SW 1271 (cell line): ENCODE measurements at places on chromosomes 13 and 19.

DNA sequence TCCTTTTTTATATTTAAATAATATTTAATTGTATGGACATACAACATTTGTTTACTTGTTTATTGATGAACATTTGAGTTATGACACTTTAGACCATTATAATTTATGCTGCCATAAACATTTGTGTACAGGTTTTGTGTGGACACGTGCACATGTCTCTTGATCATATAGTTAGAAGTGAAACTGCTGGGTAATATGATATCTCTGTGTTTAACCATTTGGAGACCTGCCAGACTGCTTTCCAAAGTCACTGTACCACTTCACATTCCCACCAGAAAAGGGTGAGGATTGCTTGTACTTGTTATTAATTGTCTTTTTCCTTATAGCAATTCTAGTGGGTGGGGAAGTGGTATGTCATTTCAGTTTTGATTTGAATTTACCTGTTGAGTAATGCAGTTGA lies 145.6 kb upstream of the KLHL1 start:
- DNase-seq = no peak

- no peak for DNase-seq
Observed at GRCh38 chr13:64639206-64639605, 2590.9 kb downstream of the PCDH9 start.

DNA sequence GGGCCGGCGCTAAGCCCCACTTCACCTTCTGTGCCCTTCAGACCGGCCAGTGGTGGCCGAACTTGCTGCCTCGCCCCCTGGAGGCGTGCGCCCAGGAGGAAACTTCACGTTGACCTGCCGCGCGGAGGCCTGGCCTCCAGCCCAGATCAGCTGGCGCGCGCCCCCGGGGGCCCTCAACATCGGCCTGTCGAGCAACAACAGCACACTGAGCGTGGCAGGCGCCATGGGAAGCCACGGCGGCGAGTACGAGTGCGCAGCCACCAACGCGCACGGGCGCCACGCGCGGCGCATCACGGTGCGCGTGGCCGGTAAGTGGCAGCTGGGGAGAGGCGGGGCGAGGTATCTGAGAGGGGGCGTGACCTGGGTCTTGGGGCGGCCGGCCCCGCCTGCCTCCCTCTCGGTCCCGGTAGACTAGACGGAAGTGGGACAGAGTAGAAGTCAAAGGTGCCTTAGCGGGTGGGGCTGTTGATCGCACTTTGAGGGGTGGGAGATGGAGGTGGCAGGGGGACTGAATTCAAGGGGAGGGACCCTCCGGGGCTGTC lies 5.6 kb downstream of the ICAM5 start:
- DNase-seq = no peak

DNA sequence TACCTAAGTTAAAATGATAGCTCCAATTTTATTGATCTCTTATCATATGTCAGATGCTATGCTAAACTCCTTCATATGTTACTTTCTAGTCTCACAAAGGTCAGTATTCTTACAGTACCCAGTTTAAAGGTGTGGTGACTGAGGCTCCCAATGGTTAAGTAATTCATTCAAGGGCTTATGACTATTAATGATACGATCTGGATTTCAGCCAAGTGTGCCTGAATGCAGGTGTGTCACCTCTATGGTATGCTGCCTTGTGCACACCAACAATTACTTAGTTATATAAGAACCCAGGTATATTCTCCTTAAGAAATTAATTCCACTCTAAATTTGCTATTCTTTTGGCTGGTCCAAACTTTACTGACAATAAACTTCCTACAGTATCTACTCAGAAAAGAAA lies 84.6 kb upstream of the TRPC4 start:
- no peak for DNase-seq

- DNase-seq = no peak
Observed at GRCh38 chr13:24672141-24673132, 7.8 kb upstream of the ATP12A start.
